Left lobe of liver (tissue), 2 donors: ENCODE measurements at places on chromosomes 11 and 22.
A peak's percentile ranks its signal among the peaks of the same experiment; 100 is the strongest.

- peak; percentile 40 for DNase-seq
These were observed 8.8 kb downstream of the H19 start for GRCh38 chr11:1988667-1989317.

DNA sequence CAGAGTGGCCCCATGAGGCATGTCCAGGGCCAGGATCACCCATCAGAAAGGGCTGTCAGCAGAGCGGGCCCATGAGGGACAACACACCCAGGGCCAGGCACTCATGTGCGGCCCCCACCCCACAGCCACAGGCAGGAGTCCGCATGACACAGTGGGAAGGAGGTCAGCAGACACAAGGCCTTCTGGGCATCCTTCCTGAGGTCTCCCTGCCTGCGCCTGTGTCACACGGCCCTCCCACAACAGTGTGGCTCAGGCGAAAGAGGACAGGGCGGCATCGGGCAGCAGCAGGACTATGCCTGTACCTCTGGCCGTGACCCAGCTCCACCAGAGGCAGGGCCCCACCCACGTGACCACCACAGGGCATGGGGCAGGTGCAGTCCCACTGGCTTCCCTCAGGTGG, 27.1 kb downstream of the CHID1 start:
- no peak for DNase-seq

- no peak for DNase-seq
These were observed 18.3 kb downstream of the SLC5A12 start for GRCh38 chr11:26703411-26704191.

DNA sequence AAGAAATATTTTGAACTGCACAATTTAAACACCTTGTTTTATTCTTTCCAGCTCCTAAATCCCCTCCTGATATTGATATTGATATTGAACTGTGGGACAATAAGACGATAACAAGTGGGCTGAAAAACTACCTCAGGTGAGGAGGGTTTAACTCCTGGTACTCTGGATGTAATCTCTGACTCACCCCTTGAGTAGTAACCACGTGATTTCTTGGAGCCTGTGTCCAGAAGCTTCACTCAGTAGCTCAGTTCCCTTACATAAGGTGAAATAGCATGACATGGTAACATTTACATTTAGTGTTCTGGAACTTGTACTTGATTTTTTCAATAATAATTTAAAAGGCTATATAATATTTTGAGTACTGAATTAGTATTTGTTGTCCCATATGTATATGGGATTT, 168.0 kb downstream of the PGR start:
- DNase-seq, result no peak

- no peak for DNase-seq
These were observed 65.2 kb upstream of the LARGE1 start for GRCh38 chr22:33985506-33985905.

- no peak for DNase-seq
These were observed 5.6 kb downstream of the PTDSS2 start for GRCh38 chr11:455566-456147.

DNA sequence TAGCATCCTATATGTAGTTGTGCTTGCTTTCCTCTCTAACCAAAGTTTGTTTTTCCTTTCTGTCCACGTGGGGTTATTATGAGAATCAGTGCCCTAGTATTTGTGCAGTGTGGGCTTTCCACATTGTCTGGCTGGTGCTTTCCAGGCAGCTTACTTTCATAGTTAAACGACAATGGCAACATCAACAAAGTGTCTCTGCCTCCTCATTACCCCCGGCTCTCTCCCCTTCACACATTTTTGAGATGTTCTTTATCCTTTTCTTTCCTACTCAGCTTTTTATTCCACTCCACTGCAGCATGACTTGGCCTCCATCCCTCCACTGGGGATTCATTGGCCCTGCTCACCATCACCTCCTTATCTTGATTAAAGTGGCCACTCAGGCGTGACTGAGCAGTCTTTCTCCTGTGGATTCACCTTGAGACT, 19.1 kb downstream of the SPECC1L start:
- no peak for DNase-seq
